ENCODE measurements at places on chromosomes 12 and 14.

GRCh38 chr12:117980616-117981015 lies 11.8 kb upstream of the KSR2 start:
- DNase-seq, result no peak
- no peaks in the 10 kb centered on the region for H3K27me3 ChIP-seq
- no peak overlapping the region for H3K27ac ChIP-seq
- no peaks in the 10 kb centered on the region for H3K4me1 ChIP-seq
- no peaks in the 10 kb centered on the region for H3K36me3 ChIP-seq

DNA sequence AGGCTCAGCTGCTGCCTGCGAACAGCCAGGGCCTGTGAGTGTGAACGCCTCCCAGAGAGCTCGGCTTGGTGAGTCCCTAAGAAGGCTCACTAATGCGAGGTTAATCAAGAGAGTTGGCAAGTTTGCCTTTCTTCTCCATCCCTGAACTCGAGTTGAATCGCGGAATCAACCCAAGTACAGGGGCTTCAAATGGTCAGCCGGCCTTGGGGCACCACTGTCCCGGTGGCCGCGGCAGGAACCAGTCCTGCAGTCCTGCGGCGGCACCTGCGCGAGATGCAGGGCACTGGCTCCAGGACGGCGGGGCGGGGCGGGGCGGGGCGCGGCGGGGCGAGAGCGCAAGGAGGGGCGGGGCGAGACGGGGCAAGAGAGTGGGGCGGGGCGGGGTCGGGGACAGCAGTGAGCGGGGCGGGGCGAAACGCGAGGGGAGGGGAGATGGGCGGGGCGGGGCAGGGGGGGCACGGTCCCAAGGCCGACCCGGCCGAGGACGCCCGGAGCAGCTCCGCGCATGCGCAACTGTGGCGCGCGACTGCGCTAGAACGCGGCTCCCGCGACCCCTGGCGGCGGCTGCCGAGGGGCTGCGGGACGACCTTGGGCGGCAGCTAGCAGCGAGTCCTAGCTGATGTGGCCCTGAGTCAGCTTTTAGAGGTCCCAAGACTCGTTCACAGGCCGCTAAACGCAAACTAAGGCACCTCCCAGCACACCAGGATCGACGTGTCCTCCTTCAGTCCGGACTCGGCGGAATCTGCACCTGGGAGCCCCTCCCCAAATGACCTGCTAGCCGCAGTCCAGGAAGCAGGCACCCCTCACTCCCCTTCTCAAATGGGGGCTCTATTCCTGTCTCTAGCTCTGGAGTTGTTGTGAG lies 58.0 kb downstream of the TTC7B start:
- H3K36me3 ChIP-seq, result no peaks in the 10 kb centered on the region
- H3K27ac ChIP-seq, result peak overlapping the region; percentile 90
- H3K4me1 ChIP-seq, result peaks cover 6% of the 10 kb centered on the region
- peaks cover 9% of the 10 kb centered on the region for H3K27me3 ChIP-seq
- H3K4me3 ChIP-seq, result peak overlapping the region; percentile 61

DNA sequence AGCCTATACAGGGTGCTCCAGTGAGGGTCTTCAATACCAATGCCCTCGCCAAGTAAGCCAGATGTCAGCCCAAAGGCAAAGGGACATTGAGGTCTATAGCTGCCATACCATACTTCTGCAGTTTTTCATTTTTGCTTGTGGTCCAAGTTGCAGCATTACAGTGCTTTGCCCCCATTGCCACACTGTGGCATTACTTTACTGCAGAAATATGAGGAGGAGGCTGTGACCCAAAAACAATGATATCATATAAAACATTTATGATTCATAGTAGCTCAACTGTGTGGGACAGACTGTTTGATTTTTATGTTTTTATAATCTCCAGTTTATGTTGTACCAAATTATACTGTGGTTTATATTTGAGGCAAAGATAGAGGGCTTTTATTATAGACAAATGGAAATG lies 64.1 kb downstream of the KIAA0586 start:
- H3K27me3 ChIP-seq, result no peaks in the 10 kb centered on the region
- no peak for DNase-seq
- H3K4me3 ChIP-seq, result no peak overlapping the region
- H3K4me1 ChIP-seq, result no peaks in the 10 kb centered on the region
- H3K27ac ChIP-seq, result no peak overlapping the region
- no peaks in the 10 kb centered on the region for H3K36me3 ChIP-seq

- no peak overlapping the region for H3K4me3 ChIP-seq
- H3K27ac ChIP-seq, result no peak overlapping the region
- H3K36me3 ChIP-seq, result no peaks in the 10 kb centered on the region
- peaks cover 9% of the 10 kb centered on the region for H3K27me3 ChIP-seq
Measured at GRCh38 chr14:105177082-105177481, 4.0 kb downstream of the NUDT14 start.

- H3K4me3 ChIP-seq, result peak overlapping the region; percentile 29
- peak overlapping the region; percentile 88 for H3K27ac ChIP-seq
- DNase-seq, result peak; percentile 79
- H3K4me1 ChIP-seq, result peaks cover 94% of the 10 kb centered on the region
- no peaks in the 10 kb centered on the region for H3K27me3 ChIP-seq
Measured at GRCh38 chr12:57837864-57838562, 8.5 kb downstream of the CTDSP2 start.

DNA sequence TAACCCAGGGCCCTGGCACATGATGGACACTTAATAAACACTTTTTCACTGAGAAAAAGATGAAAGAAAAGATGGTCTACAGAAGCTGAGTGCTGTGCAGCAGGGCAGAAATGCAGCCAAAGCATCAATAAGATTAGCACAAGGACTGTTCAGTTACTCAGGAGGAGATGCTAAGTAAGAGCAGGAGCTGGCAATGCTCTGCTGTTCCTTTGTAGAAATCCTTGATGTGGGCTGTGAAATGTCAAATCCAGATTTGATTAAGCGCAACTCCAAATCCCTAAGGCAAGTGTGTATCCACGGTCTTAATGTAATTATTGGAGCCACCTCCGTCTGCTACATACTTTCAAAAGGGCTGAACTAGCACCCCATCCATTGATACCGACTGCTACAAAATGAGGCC lies 151.8 kb upstream of the BTG1 start:
- DNase-seq, result no peak
- H3K4me1 ChIP-seq, result no peaks in the 10 kb centered on the region
- H3K27me3 ChIP-seq, result no peaks in the 10 kb centered on the region
- H3K4me3 ChIP-seq, result no peak overlapping the region
- no peak overlapping the region for H3K27ac ChIP-seq

- no peaks in the 10 kb centered on the region for H3K27me3 ChIP-seq
- no peaks in the 10 kb centered on the region for H3K36me3 ChIP-seq
- no peak overlapping the region for H3K4me3 ChIP-seq
- H3K27ac ChIP-seq, result no peak overlapping the region
Measured at GRCh38 chr12:25723336-25723735, 170.3 kb upstream of the LMNTD1 start.

DNA sequence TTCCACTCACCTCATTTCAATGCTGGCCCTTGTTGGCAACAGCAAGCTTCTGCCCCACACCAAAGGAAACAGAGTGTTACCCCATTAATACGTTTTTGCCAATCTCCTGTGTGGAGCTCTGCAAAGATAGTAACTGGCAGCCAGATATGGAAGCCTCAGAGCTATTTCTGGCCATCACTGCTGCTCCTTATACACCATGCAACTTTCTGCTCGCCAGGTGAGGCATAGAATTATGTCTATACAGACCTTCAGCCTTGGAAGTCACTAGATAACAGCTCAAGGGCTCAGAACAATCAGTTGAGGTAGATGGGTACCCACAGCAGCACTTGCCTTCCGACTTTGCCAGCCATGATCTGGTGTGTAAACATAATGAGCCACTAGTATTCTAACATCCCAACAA lies 214.8 kb upstream of the ALG10B start:
- H3K36me3 ChIP-seq, result 0 out of 2 replicates have a peak, but pooled peaks cover 5% of the 10 kb centered on the region
- H3K4me1 ChIP-seq, result no peaks in the 10 kb centered on the region
- DNase-seq, result no peak
- H3K27me3 ChIP-seq, result no peaks in the 10 kb centered on the region
